ENCODE measurements at places on chromosomes 12 and 14.

DNA sequence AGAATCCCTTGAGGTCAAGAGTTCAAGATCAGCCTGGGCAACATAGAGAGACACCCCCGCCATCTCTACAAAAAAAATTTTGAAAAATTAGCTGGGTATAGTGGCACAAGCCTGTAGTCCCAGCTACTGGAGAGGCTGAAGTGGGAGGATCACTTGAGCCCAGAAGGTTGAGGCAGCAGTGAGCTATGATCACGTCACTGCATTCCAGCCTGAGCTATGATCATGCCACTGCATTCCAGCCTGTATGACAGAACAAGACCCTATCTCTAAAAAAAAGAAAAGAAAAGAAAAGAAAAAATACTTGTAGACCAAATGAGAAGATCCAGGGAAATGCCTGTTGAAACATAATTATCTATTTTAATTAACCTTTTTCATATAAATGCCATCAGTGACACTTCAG is 93.8 kb upstream of the MDM1 start:
- no peak for DNase-seq

DNA sequence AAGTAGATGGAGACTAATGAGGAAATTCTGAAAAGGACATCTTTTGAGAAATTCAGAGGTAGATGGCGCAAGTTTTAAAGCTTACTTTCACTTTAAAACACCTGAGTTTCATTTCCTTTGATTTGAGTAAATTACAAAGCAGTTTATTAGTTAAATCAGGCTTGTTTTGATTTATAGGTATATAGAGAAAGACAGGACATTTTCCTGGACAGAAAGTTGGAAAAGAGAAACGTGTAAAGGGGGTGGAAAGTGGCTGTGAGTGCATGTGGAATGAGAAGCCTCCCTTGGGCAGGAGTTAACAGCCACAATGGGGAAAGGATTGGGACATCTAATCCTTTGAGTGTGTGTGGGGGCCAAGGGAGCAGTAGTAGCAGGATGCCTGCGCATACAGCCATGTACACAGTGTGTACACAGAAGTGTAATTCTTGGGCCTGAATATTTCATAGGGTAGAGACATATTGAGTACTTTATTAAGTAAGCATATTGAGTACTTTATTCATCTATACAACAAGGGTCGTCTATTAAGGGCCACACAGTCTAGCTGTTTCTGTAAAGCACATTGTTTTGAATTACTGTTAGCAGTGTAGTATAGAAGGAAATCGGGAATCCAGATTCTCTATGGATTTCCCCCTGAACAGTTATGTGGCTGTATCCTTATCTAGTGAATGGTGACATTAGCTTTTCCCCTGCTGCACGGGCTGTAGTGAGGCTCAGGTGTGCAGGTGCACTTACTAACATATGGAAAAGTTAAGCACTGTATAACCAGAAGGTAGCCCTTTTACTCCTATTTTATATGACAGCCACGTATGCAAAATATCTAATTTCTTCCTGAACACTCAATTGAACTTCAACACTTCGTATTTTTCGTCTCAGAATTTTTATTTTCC is 19.1 kb downstream of the MARK3 start:
- DNase-seq: peak; percentile 8

DNA sequence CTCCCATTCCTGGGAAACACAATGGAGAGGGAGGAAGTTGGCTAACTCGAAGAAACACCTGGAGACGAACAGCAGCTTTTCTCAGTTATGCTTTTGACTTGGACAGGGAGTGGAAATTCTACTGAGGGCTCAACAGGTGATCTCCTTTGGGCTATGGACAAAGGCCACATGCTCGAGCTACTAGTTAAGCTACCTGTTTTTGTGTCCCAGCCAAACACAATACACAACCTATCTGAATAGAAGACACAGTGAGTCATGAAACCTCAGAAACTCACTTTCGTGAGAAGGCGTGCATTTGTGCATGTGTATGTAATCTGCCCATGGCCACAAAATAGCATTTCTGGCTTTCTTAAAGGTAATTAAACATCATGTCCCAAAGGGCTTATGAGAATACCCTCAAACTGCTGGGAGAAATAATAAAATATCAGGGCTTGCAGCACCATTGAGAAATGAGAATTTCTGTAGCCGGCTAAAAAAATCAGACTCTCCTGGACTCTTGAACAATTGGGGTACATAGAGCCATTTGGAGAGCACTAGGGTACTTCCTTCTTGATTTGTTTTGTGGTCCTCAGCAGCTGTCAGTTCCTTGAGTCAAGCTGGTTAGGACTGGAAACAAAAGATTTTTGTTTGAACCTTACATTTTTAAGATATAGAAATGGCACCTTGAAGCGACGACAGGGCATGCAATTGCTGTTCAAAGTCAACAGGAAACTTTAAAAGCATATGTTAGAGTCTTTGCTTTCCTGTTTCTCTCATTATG is 85.5 kb upstream of the PTHLH start:
- DNase-seq: no peak

GRCh38 chr14:103522649-103523574 is at the start of gene CKB:
CKB (minus strand) TSS chr14:103522830; CDS start chr14:103522493, 337 bp downstream.
- DNase-seq: no peak

- no peak for DNase-seq
Measured at GRCh38 chr12:86233126-86233525, 23.1 kb downstream of the MGAT4C start.

GRCh38 chr12:6140651-6141447 is 16.4 kb upstream of the VWF start:
- DNase-seq: peak; percentile 75

DNA sequence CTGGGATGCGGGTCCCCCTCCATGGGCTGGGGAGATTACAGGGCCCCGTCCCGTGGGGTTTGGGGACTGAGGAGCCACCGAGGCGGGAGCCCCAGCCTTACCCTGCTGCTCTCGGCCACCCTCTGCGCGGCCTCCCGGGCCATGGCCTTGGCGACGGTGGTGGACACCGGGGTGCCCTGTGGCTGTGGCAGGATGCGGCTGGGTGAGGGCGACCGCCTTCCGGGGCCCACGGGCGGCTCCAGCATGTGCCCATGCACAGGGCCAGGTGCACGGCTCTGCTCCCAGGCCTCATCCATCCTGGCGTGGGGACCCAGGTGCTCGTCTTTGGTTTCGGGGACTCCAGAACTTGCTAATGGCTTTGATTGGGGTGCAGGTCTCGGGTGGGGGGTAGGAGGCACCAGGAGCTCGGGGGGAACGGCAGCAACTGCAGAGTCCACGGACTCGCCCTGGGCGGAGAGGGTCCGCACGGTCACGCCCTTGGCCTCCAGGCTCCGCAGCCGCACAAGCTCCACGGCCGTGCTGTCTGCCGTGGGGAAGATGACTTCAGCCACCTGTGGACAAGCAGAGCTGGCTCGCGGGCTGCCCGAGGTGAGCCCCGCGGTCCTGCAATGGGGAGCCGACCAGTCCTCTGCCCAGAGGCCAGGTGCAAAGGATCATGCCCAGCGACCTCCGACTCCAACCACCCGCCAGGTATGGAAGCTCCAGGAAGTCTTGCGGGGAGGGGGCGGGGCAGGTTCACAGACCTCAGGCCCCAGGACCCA is 99.2 kb downstream of the PIWIL1 start:
- no peak for DNase-seq

- no peak for DNase-seq
Measured at GRCh38 chr12:58378028-58378427, 436.7 kb downstream of the ATP23 start.

DNA sequence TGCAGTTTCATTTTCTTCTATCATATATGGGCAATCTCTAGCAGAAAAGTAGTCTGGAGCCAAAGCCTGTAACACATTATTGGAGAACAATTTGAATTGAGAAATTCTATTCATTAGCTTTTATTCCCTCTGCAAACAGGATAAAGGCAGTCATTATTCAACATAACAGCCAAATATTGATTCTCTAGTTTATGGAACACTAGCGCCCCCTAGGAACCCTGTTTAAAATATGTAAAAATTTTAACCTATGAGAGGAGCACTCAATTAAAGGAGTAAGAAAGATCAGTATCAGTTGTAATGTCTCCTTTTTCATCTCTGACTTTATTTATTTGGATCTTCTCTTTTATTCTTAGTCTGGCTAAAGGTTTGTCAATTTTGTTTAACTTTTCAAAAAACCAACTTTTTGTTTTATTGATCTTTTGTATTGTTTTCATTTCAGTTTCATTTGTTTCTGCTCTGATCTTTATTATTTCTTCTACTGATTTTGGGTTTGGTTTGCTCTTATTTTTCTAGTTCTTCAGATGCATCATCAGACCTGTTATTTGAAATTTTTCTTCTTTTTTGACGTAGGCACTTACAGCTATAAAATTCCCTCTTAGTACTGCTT is 4.8 kb upstream of the LMNTD1 start:
- DNase-seq: peak; percentile 35

Data from AML-193 (cell line).